ENCODE measurements at places on chromosomes 6 and 20. TPM values are rescaled to one million over a fixed set of nuclear protein-coding genes. Genes with fewer than 3 reads are reported as not detected.

The ARHGAP18 gene
- total RNA-seq, result 9.2 TPM

The RGS17 gene
- total RNA-seq, result 3.7 TPM

The ADAM33 gene
- total RNA-seq, result 8.2 TPM

The SPDEF gene
- 1.6 TPM for total RNA-seq

The OR2H1 gene
- not detected for total RNA-seq

The CRIP3 gene
- 1.1 TPM for total RNA-seq

The MYT1 gene
- total RNA-seq, result 4.9 TPM

The SLC22A3 gene
- 0.87 TPM for total RNA-seq

The HCRTR2 gene
- total RNA-seq, result not detected

The VWA7 gene
- 6.4 TPM for total RNA-seq

The TNFRSF6B gene
- total RNA-seq, result not detected

The IP6K3 gene
- total RNA-seq, result not detected

The LHFPL5 gene
- total RNA-seq, result not detected

GRCh38 chr20:45817376-45818194 is 5.1 kb downstream of the UBE2C start:
- no peak for DNase-seq

DNA sequence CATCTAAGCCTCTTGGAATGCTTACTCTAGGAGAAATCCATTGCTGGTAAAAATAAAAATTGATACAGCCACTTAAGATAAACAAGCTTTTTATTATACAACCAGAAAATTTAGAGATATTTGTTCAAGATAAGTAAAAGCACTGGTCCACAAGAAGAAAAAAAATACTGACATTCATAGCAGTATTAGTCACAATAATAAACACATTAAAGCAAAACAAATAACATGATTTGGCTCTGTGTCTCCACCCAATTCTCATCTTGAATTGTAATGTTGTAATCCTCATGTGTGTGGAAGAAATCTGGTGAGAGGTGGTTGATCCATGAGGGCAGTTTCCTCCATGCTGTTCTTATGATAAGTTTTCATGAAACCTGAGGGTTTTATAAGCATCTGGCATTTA is 1093.5 kb upstream of the ADGRB3 start:
- no peak for DNase-seq

DNA sequence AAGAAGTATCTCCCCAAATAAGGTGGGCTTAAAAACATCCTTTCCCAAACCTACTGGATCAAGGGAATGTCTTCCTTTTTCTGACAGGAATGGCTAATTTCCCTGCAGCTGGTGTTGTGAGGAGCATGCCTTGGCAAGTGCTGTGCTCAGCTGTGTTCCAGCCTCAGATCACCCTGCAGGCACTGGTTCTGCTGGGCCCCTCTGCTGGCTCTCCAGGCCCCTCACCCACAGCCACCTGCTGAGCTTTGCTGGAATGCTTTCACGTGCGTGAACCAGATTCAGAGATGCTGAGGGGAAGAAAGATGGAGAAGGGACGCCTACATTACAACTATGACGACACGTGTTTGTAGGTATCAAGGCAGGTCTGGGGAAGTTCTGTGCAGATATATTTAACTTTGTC is 71.3 kb upstream of the FOXC1 start:
- no peak for DNase-seq

DNA sequence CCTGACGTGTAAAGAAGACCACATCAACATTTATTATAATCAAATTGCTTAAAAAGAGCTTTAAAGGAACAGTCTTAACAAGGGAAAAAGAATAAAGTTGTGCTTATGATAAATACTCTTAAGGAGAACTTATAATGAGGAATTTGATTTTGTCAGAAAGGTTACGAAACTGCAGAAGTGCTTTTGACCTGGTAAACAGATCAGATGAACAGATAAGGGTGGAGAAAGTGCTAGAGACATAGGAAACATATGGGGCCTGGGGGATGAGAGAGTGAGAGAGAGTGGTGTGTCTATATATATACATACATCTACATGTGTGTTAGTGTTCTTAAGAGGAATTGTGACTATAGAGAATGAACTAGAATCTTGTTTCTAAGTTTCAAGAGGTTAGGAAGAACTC is 186.2 kb upstream of the GJE1 start:
- DNase-seq, result no peak

DNA sequence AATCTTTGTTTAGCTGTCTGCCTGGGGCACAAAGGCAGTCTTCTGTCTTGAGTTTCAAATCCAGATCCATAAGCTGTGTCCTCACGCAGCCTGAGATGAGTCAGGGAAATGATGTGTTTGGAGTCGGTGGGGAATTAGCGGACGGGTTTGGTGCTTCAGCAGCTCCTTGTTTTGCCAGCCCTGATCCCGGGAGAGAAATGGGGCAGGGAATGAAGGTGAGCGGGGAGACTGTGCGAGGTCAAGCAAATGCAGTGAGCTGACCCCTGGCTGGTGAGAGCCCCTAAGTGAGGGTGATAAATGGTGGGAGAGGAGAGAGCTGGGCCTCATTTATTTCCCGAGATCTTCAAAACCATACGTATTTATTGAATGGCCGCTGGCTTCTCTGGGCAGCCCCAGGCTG is 21.6 kb downstream of the DUSP22 start:
- no peak for DNase-seq

- no peak for DNase-seq
Measured at GRCh38 chr6:41551086-41551700, 5.0 kb downstream of the FOXP4 start.

DNA sequence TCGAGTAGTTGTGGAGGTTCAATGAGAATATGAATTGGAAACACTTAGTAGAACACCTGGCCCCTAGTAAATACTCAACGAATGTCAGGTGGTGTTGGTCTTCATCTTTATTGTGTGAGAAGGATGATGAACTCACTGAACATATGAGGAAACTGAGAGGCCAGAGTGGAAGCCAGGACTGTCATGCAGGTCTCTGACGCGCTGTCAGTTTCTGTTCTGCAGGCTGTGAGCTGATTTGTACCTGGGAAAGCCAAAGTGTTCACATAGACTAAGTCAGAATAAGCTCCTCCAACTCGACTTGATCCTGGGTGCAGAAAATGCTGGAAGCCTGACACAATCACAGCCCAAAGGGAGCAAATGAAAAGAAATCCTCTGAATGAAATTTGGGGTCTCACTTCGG is 222.2 kb downstream of the LY86 start:
- DNase-seq, result no peak

DNA sequence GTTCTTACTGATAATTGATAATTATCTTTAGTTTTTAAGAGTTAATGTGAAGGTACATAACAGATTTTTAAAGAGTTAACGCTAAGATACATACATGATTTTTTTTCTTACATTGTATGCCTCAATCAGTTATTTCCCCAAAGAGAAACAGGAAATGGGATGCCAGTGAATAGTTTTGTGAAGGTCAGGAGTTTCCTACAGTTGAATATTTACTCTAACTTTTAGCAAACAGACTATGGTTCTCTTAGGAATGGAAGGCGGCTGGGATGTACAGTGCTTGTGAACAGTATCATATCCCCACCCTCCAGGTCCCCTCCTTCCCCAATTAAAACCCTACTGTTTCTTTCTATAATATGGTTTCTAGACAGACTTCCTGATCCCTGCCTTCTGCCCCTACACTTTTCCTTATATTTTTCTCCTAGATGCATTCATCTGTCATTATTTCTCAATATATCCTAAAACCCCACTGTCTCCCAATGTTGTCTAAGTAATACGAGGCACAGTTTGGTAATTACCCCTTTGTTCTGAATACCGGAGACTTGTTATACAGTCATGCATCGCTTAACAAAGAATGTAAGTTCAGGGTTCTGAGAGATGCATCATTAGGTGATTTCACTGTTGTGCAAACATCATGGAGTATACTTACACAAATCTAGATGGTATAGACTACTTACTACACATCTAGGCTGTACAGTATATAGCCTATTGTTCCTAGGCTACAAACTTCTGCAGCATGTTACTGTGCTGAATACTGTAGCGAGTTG is 29.2 kb downstream of the SLC35A1 start:
- no peak for DNase-seq

GRCh38 chr6:157227202-157228166 is 95.8 kb downstream of the TMEM242 start:
- DNase-seq, result peak; percentile 47

- no peak for DNase-seq
Measured at GRCh38 chr20:53706466-53707370, 113.1 kb upstream of the ZNF217 start.

DNA sequence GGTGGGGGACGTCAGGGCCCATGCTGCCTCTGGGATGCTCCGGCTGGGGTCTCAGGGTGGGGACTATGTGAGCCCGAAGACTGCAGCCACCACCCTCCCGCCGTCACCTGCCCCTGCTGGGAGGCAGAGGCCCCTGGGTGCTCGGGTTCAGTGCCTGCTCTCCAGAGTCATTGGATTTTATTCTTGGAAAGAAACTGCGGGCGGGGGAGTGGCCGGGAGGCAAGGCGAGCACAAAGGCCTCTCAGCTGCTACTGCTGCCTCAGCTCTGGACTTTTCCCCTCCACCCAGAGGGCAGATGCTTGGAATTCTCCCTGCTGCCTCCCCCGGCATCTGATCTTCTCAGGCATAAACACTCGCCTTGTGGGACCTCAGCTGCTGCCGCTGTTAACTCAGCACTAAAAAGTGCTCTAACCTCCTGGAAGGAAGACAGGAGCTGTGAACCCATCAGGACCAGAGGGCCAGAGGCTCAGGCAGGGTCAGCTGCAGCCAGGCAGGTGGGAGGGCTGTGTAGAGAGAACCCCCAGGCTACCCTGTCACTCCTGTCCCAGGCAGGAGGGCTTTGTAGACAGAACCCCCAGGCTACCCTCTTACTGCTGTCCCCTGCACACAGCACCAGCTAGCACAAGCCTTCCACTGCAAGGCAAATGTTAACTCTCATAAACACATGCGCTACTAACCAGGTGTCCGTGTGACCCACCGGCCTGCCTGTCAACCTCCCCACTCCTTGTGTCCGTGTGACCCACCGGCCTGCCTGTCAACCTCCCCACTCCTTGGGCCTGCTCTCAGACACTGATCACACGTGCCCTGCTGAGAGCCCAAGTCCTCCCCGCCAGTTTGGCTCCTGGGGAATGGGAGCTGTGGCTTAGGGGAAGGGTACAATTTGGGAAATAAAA is 9.4 kb upstream of the FRMD1 start:
- no peak for DNase-seq

- DNase-seq, result no peak
Measured at GRCh38 chr20:50062006-50062838, 50.7 kb downstream of the UBE2V1 start.

DNA sequence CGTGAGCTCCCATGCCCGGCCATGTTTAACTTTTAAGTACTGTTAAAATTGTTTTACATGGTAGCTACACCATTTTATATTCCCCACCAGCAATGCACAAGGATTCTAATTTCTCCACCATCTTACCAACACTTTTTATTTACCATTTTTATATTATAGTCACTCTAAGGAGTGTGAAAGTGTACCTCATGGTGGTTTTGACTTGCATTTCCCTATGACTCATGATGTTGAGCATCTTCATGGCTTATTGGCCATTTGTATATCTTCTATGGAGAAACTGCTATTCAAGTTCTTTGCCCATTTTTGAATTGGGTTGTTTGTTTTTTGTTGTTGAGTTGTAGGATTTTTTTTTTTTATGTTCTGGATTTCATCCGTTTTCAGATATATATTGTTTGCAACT is 15.6 kb upstream of the BPHL start:
- no peak for DNase-seq

GRCh38 chr20:46775806-46776205 is 66.4 kb downstream of the SLC2A10 start:
- DNase-seq, result no peak

GRCh38 chr6:40894962-40895799 is 143.8 kb downstream of the UNC5CL start:
- DNase-seq, result no peak

DNA sequence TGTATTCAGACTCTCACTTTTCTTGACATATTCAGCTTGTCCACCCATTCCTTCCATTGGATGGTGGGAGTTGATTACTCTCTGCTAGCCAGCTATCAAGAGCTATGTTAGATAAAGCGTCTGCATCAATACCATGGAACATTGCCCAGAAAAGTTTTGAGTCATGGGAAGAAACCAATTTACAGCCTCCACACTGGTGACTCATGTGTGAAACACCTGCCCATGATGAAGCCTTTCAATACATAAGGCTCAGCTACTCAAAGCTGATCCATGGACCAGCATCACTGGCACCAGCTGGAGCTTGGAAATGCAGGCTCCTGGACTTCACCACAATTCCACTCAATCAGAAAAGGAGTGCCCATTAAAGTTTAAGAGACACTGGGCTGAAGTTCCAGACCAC is 16.1 kb downstream of the PLA2G7 start:
- no peak for DNase-seq

DNA sequence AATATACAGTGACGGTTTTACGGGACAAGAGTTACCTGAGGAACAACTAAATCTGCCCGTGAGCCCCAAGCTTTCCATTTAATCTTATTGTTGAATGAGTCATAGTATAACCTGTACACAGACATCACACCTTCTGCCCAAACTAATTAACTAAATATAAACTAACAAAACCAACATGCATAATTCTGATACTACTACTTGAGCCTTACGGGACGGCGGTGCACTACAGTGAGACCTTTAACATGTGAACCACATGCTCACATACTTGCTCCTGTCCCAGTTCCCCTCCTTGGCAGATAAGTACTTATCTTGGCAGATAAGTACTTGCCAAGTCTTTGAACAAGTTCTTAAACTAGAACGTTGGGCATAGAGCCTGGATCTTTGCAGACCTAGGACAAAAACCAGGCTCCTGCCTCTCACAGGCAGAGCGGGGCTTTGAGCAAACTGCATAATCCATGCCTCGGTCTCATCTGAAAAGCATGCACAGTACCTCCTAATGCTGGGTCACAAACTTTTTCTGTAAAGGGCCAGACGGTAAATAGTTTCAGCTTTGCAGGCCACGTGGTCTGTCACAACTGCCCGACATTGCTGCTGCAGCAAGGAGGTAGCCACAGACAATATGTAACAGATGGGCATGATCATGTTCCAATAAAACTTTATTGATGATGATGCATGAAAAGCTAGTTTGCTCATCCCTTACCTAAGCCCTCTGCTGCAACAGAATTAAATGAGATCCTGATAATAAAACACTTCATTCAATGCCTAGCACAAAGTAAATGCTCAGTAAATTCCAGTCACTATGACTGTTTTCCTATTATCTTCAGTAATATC is 23.0 kb downstream of the ZNF217 start:
- peak; percentile 15 for DNase-seq

DNA sequence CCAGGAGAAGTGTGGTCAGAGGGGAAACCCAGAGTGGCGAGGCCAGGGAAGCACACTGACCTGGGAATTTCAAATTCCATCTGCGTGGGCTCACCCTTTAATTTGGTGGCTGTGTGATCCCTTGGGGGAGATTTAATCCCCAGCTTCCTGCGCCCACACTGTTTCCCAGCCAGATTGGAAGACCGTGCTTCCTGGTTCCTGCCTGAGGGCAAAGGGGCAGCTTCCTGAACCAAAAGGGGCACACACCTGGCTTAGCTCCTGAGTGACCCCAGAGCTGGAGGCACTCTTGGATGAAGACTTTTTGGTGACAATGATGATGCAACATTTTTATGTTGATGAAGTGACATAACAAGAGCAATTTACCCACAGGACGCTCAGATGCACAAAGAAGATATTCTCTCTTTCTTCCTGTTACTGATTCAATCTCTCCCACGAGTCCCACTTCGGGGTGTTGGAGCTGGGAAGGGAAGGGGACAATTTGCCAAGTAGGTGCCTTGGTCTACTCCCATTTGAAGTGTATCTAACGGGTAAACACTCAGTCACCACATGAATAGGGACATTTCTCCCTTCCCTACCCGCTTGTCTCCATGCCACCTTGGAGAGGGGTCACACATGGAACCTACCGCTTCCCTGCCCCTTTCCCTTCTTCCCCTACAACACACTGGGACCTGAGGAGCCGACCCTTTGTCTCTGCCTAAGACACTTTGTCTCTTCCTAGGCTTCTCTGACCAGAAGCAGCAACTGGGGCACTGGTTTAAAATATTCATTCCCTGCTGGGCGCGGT is 28.6 kb upstream of the CDKN1A start:
- DNase-seq, result no peak

All from type B pancreatic cell (in vitro differentiated cells).